ENCODE measurements at places on chromosomes 1 and 21.

DNA sequence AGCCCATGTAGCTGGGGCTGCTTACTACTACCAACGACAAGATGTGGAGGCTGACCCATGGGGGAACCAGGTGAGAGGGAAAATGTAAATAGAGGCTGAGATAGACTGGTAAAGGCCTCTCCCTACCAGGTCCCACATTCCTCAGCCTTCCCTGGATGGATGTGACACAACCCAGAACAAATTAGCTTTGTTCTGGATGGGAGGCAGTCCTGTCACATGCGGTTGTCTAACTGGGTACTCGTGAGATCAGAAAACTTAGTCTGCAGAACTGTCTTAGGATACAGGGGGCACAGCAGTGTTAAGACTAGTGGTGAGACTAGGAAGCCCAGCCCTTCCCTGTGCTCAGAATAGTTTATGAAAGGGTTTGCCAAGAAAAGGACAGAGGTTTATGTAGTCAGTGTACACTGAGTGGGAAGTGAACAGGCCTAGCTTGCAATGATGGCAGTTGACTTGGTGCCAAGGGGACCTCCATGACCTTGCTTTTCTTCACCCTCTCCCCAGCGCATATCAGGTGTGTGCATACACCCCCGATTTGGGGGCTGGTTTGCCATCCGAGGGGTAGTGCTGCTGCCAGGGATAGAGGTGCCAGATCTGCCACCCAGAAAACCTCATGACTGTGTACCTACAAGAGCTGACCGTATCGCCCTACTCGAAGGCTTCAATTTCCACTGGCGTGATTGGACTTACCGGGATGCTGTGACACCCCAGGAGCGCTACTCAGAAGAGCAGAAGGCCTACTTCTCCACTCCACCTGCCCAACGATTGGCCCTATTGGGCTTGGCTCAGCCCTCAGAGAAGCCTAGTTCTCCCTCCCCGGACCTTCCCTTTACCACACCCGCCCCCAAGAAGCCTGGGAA lies 8.4 kb downstream of the MMACHC start:
- DNase-seq, result no peak

GRCh38 chr1:6984986-6985385 lies 199.7 kb downstream of the CAMTA1 start:
- no peak for DNase-seq

DNA sequence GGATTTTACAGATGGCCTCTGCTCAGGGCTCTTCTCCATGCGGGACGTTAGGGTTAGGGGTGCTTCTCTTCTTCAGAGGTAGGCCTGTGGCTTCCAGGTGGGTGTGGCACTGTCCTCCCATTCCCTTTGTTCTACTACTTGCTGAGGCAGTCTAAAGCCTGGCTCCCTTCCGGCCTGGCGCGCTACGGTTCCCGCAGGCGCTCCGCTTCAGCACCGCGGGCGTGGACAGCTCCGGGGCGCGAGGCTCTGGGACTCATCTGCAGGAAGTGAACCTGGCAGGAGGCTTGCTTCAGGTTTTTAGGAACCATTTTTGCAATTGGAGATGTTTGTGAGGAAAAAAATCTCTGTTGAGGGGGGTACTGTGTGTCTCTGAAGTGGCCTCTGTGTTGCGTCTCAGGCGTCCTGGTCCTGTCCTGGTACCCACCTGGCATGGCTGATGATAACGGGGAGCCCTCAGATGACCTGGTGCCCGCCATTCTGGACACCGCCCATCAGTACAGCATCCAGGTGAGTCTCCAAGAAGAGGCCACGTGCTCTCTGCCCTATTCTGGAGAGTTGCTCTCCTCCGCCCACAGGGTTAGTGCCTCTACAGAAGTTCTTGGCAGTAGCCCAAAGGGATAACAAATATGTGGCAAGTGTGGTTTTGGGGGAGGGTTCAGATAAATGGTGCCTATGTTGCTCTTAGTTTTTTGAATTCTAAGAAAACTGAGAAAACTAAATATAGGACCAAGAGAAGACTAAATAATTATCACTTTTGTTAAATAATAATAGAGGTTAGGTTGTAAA lies 1.9 kb downstream of the MANEAL start:
- DNase-seq, result no peak

DNA sequence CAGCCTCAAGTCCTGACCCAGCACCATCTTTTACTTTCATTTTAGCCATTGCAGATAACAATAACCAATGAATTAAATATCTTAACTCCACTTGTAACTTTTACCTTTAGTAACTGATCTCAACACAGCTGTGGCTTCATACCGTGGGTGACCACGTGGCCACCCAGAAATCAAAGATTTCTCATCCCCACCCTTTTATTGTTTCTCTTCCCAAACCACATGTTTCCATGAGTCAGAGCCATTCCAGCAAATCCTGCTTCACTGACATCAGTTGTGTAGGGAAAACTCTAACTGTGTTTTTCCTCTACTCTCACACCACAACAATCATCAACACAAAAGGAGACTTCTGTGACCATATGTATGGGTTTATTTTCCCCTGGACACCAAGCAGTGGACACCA lies 25.1 kb upstream of the BRDT start:
- no peak for DNase-seq

- no peak for DNase-seq
Measured at GRCh38 chr1:117657031-117657430, 51.2 kb downstream of the TENT5C start.

GRCh38 chr1:65595724-65596123 lies 175.3 kb downstream of the LEPR start:
- no peak for DNase-seq

GRCh38 chr1:212680680-212681389 lies 18.8 kb downstream of the BATF3 start:
- DNase-seq, result no peak
